ENCODE measurements at places on chromosomes 2 and 18. TPM values are rescaled to one million over a fixed set of nuclear protein-coding genes. Genes with fewer than 3 reads are reported as not detected.

Gene OXER1
- total RNA-seq = 0.25 TPM

Gene RNF152
- 2.1 TPM for total RNA-seq

Gene B3GNT7
- 0.37 TPM for total RNA-seq

Gene IGFBP2
- not detected for total RNA-seq

GRCh38 chr2:125961739-125962138 is 694.2 kb upstream of the GYPC start:
- no peak for DNase-seq

DNA sequence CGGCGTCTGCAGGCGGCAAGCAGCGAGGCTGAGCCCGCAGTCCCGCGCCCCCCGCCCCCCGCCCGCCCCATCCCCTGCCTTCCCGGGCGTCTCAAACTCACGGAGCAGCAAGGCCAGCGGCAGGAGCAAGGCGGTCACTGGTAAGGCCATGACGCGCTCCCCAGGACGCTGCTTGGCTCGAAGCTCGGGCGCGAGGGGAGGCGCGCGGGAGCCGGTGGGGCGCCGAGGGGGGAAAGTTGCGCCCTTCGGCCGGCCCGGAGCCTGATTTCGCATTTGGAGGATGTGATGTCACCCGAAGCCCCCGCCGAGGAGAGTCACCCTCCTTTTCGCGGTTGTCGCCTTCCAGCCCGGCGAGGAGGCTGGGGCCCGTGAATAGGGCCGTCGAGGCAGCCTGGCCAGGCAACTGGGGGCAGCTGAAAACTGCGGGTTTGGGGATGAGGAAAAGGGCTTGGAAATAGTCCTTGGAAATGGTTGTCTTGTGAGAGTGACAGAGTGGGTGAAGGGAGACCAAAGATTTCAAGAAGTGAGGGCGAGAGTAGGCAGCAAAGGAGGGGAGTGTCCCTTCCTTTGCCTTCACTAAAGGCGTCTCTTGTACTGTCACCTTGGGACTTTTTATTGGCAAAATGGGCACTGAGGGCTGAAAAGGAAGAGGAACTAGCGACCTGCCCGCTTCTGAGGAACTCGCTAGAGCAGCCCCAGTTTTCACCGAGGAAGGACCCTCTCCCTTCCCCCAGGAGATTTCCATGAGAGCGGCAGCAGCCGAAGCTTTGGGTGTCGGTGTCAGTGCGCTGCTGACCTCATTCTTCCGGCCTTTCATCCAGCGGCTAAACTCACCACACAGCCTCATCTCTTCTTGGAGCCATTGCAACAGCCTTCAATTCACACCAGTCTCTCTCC is at the start of gene CD8A:
Gene CD8A, minus strand, starts transcription at position 238 of the 897 bp plus-strand sequence. Its CDS starts 88 bp downstream, at position 150.
- no peak for DNase-seq

- no peak for DNase-seq
Observed at GRCh38 chr2:58558881-58559280, 317.8 kb upstream of the FANCL start.

DNA sequence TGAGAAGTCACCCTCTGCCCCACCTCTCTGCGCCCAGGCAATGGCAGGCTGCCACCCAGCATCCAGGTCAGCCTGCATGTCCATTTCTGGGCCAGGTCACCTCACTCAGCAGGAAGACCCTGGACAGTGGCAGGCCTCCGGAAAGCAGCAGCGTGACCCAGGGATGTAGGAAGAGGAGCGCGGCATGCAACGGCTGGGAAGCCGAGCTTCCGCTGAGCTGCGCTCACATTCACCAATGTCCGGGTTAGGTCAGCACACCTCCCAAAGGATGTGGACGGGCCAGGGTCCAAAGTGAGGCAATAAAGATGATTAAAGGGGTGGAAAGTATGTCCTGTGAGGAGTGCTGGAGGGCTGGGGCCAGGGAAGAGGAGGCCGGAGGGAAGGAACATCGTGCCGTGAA is 174.5 kb downstream of the CTIF start:
- no peak for DNase-seq

DNA sequence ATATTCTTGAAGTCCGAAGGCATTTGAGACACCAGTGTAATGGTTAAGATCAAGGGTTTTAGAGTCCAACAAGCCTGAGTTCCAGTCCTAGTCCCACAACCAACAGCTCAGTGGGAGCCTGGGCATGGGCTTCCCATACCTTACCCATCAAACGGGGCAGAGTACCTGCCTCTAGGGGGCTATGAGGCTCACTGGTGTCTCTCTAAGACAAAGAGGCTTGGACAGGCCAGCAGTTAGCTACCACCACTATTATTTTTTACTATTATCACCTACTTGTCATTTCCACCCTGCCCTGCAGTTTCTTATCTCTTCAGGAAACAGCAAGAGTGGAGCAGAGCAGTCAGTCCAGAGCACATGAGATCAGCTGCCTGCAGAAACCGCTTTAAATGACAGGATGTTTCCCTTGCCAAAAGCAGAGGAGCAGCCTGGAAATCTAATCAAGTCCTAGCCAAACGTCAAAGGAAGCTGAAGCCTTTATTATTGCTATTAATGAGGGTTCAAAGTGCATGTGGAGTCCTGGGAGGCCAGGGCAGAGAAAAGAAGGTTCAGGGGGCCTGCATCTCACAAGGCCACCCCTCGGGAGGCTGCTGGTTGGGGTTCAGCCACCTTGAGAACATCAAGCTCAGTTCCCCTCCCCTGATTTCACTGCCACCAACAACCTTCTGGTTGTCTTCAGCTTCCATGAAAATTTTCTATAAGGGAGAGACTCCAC is 66.6 kb downstream of the STPG4 start:
- DNase-seq = no peak

GRCh38 chr2:203730883-203731282 is 24.4 kb downstream of the CD28 start:
- no peak for DNase-seq

DNA sequence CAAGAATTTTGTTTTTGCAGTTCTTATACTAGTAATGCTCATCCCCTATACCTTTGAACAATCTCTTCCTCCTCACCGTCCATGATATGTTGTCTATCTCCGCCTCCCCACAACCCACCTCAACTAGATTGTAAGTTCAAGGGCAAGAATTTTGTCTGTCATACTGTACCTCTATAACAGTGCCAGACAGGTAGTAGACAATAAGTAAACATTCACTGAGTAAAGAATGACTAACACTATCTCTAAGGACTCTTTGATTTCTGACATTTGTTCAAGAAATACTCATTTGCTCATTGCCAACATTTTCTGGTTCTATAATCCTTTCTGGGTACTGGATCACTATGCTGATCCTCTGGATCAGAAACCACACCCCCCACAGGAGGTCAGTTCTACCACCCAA is 82.4 kb downstream of the EXOC6B start:
- no peak for DNase-seq

DNA sequence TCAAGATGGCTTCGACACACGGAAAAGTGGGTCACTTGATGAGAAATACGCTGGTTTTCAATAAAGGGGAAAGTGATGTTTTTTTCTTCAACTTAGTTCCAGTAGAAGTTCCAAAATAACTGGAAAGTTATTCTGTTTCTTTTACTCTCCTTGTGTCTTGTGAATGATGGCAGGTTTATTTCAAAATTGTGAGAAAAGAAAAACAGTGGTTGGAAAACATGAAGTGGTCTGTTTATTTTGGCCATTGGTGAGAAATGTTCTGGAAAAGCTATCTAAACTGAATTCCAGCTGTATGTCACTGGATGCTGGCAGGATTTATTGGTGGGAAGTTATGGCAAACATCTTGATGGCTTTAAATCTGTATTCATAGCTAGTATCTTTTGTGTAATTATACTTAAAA is 484.1 kb downstream of the DCC start:
- DNase-seq = no peak

GRCh38 chr18:61348230-61348629 is 15.0 kb downstream of the CDH20 start:
- DNase-seq = no peak

DNA sequence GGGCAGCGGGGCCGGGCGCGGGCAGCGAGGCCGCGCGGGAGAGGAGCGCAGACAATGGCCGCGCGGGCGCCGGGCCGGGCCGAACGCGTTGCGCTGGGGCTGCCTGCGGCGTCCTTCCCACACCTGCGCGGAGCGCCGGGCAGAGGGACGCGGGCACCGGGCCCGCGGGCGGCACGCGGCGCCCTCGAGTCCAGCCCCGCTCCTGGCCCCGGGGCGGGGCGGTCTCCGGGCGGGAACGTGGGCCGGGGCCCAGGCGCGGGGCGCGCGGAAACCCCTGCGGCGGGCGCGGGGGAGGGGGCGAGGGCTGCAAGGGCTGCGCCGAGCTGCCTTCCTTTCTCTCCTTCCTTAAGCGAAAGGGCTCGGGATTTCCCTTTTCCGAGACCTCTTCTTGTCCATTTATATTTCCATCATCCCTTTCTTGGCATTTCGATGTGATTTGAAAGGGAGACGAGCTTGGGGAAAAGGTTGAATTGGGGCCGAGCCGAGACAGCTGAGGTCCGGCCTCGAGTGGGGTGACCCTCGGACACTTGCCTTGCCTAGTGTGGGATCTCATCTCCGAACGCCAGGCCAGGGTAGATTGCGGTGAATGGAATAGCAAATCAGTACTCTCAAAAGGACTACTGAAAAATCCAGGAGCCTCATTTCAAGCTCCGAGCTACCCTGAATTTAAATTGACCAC is 676 bp downstream of the KLHL23 start:
- no peak for DNase-seq

GRCh38 chr2:173715441-173715840 is 249.7 kb downstream of the SP3 start:
- no peak for DNase-seq

GRCh38 chr2:9844036-9844483 is 786 bp downstream of the TAF1B start:
- DNase-seq = no peak

GRCh38 chr2:219495531-219496122 is 3.1 kb upstream of the GMPPA start:
- peak; percentile 34 for DNase-seq

DNA sequence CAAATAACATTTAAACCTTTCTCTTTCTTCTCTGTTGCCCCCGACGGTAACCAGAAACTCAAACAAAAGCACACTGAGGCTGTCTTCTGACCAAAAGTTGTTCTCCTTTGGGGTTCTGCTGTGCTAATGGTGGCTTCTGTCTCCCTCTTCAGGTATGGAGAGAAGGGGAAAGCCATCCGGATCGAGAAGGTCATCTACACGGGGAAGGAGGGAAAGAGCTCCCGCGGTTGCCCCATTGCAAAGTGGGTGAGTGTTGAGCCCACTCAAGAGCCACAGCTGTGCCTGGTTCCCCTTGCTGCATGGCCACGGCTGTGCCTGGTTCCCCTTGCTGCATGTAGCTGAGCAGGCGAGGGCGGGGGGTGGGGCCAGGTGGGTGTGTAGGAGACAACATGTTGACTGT is 67.4 kb downstream of the BOLA3 start:
- no peak for DNase-seq

- no peak for DNase-seq
Observed at GRCh38 chr18:5891184-5891853, 4.0 kb downstream of the TMEM200C start.
